ENCODE measurements at places on chromosomes 11 and 22. TPM values are rescaled to one million over a fixed set of nuclear protein-coding genes. Genes with fewer than 3 reads are reported as not detected.

KCNQ1 gene
- total RNA-seq: not detected

ALKBH8 gene
- total RNA-seq: 9.9 TPM

MN1 gene
- total RNA-seq: 6.2 TPM

OR51A2 gene
- not detected for total RNA-seq

LMNTD2 gene
- total RNA-seq: 0.97 TPM

All from hair follicle dermal papilla cell (primary cell).